SW480 (cell line): ENCODE measurements at places on chromosomes 2 and 18.

GRCh38 chr2:121446647-121447241 is 83.9 kb upstream of the RNU4ATAC start:
- no peak for DNase-seq

- no peak for DNase-seq
Observed at GRCh38 chr2:220478305-220479058, 851.1 kb downstream of the SLC4A3 start.

DNA sequence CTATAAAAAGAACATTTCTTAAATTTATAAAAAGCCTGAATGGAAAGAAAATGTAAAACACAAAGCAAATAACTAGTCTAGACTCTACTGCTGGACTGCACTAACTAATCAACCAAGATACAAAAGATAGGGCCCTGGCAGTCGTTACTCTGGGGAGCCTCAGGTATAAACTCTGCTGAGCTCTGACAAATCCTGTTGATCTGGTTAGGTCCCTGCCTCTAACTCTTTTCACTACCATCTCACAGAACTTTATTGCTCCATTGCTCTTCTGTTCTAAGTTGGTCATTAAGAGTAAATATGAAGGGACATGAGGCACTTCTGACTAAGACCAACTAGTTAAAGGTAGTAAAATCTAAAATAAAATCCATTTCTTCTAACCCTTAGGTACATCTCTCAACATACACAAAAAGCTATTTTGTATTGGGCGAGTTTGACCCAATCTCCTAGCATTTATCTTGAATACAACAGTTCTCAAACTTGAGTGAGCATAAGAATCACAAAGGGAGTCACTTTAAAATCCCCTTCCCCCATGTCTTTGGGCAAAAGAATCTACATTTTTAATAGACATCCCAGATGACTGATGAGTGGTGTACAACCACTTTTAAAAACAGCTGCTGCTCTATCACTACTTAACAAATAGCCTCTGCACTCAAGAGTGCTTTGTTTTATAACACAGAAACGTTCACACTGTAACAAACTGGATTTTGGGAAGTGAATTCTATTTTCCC is 2.5 kb downstream of the CHN1 start:
- DNase-seq, result peak; percentile 9

GRCh38 chr2:157173740-157174184 is 83.7 kb upstream of the GALNT5 start:
- no peak for DNase-seq

DNA sequence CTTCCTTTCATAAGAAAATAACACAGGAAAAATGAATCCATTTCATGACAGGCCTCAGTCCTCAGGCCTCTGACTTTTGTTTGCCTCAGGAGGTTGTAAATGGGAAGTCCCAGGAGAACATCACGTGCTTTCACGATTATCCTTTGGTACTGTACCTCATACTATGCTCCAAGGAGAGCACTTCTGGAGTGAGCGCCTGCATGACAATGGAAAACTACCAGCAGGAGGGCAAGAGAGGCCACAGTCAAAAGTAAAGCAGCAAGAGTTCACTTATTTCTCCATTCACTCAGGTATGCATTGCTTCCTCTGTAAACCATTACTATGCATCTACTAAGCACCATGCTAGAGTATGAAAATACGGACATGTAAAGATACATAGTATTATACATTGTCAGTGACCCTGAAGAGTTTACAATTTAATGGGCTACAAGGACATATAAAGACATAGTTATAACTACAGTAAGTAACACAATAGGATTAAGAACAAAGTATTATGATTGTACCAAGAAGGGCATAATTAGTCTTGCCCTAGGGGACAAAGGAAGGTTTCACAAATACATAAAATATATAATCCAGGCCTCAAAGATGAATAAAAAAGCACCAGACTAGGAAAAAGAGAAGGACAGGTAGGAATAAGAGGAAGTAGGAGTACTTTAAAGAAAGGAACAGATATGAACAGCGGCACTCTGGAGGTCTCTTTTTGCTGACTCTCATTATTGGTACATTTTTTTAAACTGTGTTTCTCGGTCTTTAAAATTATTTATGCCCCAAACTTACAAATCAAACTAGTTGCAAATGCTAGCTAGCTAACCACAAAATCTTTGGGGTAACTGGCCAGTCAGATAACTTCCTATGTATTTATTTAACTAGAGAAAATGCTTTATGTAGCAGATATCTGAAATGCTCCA is 806.7 kb downstream of the NRXN1 start:
- DNase-seq, result no peak

DNA sequence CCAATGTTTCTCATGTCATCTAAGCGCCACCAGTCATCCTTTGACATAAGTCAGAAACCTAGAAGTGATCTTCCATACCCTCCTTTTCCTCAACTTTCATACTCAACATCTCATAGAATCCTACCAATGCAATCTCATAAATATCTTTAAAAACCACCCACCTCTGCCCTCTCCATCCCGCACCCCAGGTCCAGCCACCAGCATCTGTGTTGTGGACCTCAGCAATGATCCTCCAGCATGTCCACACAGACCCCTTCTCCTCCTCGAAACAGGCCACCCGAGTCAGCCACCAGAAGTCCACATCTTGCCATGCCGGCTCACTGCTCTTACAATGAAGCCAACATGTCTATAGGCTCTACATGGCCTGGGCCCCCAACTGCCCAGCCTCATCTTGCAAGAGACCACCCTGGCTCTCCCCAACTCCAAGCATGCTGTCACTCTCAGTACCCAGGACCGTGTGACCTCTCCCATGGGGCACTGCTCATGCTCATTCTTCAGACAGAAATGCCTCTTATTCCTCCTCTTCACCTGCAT is 636.7 kb upstream of the ID2 start:
- DNase-seq, result no peak

- no peak for DNase-seq
Observed at GRCh38 chr2:193476171-193476800, 1281.6 kb upstream of the TMEFF2 start.

DNA sequence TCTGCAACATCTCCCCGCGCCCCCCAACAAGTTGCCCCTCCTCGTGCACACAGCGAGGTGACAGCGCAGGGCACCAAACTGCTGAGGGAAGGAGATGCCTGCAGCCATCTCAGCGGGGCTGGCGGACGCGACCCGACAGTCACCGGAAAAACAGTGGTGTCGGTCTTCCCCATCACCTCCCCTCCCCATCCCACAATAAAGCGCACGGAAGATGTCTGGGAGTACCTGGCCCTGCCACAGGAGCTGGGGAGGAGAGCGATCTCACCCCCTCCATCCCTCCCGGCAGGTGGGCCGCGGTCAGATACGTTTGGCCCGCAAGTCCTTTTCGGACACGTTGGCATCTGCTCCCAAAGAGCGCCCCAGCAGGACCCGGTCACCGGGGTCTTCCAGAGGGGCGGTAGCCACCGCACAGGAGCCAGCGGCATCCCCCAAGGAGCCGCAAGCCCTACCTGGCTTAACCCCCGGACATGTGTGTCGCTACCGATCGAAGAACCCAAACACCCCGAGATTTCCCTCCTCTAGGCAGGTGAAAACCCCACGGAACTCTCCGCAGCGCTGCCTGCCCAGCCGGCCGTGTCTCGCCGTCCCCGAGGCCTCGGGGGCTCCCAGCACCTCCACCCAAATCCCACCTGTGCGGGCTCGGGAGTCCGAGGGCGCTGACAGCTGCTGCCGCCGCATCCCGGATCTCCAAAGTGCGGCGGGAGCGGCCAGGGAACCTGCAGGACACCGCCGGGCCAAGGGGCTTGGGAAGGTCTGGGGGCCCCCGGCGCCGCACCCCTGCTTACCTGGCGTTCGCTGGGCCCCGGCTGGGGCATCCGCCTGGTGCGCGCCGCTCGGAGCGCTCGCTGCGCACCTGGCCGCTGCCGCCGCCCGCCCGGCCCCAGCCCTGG is 657 bp downstream of the ATP8B1 start:
- no peak for DNase-seq

DNA sequence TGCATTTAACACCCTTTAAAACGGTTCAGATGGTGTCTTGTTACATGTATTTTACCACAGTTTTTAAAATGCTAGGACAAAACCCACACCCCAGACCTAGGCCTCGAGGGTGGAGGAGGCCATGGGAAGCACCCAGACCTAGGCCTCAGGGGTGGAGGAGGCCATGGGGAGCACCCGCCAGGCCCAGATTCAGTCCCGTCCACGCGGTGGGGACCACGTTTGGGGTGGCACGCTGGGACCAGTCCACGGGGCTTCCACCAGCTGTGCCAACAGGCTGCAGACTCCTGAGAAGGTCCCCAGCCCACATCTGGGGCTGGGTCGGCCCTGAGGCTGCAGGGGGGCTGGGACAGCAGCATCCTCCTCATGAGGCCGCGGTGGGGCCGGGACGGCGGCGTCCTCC is 63.4 kb downstream of the SLC66A2 start:
- DNase-seq, result no peak

DNA sequence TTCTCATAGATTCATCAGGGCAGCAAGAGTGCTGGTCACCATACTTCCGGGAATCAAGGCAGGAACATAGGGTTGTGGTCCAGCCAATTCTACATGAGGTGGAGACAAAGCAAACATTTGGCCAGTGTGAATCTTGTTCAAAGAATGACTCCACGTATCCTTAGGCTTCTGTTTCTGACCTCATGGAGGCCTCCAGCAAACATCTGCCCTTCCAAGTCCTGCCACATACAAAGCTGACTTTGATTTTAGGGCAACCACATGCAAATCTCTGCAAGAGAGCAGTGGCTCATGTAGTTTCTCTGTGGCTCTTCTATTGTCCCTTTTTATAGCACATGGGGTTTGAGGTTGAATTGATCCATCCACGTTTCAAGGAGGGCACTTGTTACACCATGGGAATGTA is 132.1 kb upstream of the MMADHC start:
- DNase-seq, result no peak

GRCh38 chr18:24417480-24417879 is 9.0 kb upstream of the IMPACT start:
- no peak for DNase-seq

- no peak for DNase-seq
Observed at GRCh38 chr2:25692143-25692542, 18.8 kb upstream of the DTNB start.

DNA sequence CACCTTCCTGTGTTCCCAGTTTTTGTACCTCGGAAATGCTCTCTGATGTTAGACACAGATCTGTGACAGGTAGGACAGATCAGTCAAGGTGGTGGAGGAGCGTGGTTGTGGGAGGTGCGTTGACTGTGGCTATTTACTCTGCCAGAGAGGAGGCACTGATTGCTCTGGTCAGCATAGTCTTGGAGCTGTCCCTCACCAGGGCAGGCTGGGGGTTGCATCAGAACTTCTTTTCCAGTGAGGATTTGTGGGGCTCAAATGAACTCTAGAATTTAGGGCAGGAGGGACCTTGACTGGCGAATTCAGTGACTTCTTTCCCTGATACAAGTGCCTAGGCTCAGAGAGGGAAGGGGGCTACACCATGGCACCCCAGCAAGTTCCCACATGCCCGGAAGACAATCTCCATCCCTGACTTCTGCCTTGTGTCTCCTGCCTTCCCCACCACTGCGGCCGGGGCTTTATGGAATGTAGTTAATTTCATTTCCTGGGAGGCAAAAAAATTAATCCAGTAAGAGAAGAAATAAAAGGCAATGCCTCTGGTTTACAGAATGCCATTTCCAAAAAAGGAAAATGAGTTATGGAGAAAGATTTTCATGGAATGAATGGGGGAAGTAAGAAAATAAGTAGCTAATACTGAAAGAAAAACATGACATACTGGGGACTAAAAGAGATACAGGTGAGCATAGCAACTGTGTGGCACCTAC is 26.1 kb downstream of the NIFK start:
- DNase-seq, result peak; percentile 29

- DNase-seq, result no peak
Observed at GRCh38 chr2:219542931-219543595, 546 bp downstream of the CHPF start.

DNA sequence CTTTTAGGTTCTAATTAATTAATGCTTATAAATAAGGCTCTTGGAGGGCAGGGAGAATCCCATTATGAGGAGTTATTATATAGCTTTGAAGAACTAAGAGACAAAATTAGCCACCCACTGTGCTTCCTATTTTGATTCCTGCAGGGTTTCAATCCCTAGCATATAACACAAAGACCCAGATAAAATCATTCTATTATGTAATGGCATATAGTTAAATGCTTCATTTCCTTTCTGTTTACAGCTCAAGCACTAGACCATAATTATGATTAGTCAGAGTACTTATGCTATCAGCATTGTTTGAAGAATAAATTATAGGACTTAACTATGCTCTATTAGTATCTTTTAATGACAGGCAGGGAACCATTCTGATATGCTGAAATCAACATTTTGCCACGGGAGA is 9.1 kb downstream of the GPR155 start:
- no peak for DNase-seq

DNA sequence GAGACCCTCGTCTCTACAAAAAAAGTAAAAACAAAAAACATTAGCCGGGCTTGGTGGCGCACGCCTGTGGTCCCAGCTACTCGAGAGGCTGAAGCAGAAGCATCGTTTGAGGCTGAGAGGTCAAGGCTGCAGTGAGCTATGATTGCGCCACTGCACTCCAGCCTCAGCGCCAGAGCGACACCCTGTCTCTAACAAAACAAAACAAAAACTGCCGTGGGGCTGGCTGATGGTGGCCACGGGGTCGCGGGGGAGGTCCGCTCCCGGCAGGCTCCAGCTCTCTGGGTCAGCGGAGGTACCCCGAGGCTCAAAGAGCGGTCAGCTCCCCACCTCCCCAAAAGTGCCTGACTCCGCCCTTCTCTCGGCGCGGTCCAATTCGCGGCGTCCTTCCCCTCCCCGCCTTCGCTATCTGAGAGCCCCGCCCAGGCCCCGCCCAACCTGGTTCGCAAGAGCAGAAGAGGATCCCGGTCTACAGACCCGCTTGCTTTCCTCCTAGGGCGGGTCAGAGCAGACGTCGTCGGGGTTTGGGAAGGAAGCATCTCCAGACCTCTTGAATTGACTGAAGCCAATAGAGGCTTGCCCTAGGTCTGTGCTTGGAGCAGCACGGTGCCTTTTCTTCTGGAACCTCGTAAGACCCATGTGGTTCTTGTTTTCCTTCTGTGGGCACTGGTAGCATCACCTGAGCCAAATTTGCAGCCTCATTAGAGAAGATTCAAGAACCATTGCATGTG is 7.8 kb downstream of the RAX start:
- no peak for DNase-seq

DNA sequence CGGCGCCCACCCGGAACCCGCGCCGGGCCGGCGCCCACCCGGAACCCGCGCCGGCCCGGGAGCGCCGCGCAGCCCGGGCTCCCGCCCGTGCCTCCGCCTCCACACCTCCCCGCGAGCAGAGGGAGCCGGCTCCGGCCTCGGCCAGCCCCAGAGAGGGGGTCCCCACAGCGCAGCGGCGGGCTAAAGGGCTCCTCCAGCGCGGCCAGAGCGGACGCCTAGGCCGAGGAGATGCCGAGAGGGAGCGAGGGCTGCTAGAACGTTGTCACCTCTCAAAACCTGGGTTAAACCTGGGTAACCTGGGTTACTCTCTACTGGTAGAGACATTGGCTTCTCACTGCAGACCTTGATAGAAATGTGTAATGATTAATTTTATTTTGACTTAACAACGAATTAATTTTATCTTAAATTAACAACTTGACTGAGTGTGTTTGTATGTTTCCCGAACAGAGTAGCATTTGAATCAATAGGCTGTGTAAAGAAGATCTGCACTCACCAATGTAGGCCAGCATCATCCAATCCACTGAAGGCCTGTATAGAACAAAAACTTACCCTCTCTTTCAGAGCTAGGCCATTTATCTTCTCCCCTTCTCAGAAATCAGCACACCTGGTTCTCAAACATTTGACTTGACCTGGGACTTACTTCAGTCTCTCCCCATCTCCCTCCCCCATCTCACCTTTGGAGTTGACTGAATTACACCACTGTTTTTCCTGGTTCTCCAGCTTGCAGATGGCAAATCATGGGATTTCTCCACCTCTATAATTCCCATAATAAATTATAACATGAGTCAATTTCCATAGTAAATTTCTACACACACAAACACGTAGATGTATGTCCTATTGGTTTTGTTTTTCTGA is 242.7 kb downstream of the ASXL3 start:
- no peak for DNase-seq

- peak; percentile 36 for DNase-seq
Observed at GRCh38 chr2:222424276-222424728, at the start of gene SGPP2. TSS of gene SGPP2 (plus strand) at chr2:222424543. CDS start at chr2:222424603, 60 bp downstream.
